ENCODE measurements at places on chromosomes 11 and 22.

DNA sequence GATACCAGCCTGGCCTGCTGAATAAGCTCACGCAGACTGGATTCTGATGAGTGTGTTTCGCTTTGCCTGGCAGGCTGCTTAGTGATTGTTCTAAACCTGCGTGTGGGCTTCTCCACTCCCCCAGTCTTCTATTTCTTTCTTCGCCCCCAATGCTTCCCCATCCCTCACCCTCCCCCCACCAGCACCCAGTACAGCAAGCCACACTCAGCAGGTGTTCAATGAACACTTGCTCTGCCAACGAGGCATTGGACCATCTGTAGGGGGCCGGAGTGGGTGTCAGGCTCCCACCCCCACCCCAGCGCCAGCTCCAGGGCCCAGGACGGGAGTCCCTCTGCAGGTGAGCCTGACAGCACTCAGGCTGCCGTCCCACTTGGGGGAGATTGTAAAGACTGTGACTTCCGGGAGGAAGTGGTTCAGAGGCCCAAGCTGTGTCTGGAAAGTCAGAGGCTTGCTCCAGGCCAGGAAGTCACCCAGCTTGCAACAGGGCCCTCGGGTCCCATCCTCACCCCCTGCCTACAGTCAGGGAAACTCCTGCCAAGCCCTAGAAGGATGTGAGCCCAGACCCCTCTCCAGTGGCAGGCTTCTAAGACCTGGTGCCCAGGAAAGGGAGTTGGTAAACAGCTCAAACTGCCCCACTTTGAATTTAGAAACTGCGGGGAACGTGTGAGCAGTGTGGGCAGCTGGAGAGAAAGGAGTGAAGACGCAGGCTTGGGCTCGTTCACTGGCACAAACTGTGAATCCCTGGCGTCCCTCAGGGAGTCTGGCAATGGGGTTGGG, 66.3 kb upstream of the PRDM11 start:
- DNase-seq: no peak

DNA sequence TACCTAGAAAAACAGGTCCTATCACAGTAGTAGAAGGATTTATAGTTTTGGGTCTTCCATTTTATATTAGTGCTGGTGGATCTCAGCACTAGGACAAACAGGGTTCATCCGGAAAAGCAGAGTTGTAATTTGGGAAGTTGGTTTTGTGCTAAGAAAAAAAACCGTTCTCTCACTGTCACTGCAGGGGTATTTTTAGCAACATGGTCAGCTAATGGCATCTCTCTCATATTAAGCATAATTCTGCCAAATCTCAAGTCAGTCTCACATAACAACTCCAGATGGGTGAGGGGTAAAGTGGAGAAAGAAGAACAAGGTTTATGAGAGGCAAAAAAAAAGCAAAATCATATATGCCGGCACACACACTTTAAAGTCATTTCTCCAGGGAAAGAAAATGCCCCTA, 51.6 kb upstream of the GDPD4 start:
- no peak for DNase-seq

DNA sequence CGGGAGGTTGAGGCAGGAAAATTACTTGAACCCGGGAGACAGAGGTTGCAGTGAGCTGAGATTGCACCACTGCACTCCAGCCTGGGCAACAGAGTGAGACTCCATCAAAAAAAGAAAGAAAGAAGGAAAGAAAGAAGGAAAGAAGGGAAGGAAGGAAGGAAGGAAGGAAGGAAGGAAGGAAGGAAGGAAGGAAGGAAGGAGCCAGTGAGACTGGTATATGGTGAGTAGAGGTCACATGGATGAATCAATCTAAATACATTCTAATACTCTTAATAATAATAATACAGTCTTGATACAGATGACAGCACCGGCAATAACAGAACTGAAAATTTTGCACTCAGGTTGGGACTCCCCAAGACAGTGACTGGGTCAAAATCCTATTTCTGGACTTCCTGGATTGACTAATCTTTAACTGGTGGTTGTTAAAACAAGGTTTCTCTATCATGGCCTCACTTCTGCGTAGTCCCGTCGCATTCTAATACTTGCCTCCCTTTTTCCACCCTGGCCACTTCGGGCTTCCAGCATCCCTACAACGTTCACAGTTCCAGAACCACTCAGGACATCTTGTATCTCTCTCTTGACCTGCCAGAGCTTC, 53.5 kb upstream of the EIF3M start:
- DNase-seq: no peak

GRCh38 chr11:45816614-45817013, 11.7 kb downstream of the SLC35C1 start:
- no peak for DNase-seq

DNA sequence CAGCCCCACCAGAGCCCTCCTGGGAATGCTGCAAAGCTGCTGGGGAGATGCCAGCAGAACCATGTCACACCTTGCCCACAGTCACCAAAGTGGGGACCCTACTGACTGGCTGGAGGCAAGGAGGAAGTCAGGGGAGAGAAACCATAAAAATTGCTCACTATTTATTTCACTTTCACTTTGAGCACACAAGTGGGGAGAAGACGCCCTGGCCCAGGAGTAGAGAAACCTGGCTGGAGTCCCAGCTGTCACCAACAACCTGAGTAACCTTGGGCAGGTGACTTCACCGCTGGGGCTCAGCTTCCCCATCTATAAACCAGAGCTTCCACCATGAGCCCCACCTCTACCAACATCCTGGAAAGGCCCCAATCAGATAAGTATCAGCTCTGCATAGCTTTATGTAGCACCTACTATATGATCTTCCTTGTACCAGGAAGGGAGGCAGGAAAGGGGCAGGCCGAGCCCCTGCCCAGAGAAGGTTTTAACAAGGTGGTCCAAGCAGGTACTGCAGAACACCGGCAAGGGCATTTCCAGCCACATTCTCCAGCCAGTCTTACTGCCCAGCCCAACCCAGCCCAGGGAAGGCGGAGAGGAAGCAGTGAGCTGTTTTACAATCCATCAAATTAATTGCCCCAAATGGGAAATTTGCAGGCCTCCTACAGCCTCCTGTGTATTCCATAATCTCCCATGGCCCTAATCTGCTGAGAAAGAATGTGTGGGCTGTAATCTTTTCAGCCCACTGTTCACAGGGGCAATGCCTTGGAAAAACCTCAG, 27.6 kb downstream of the PLEKHA7 start:
- DNase-seq: no peak

DNA sequence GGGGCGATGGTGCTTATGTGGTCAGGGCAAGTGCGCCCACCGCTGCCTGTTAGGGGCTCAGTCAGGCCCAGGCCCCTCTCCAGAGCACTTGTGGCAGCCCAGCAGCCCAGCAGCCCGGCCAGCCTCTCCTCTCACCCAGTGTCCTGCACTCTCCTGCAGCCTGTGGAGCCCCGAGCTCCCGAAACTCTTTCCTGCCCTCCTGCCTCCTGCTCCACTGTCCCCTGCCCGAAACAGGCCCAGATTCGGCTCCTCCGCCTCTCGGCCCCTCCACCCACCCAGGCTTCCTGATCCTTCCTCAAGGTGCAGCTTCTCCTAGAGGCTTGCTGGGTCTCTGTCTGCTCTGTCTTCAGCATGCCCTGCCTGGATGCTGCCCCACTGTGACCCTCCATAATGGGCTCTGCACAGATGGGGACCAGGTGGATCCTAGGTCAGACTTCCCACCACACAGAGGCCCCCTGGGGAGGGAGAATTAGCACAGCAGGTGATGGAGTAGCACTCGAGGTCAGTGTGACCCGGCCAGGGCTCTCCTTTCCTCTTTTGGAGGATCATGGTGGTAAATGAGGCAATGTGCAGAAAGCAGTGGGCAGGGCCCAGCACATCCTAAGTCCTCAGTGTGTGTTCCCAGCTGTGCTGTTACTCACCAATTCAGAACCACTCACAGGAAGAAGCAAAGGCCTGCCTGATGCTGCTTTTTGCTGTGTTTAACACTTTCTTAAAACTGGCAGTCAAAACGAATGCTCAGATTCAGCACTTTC, 18.6 kb upstream of the NAP1L4 start:
- DNase-seq: no peak

DNA sequence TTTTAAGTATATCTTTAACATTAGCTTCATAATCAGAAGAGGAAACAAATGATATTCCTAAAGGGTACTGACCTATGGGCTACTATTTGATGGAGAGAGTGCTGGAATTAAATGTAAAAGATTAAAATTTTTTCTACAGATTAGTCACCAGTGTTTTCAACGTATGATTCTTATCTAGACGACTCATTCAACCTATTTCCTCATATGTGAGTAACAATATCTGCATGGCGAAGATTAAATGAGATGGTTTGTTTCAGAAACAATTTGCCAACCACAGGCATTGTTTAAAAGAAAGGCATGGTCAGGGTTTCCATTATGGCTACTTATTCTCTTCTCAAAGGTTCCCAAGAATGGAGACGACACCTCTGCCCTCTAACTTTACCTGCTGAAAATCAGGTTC, 20.4 kb downstream of the OR56B4 start:
- no peak for DNase-seq

Data from gastrocnemius medialis (tissue), 4 donors.